NCI-H2029 (cell line): ENCODE measurements at places on chromosomes 3 and 15.

DNA sequence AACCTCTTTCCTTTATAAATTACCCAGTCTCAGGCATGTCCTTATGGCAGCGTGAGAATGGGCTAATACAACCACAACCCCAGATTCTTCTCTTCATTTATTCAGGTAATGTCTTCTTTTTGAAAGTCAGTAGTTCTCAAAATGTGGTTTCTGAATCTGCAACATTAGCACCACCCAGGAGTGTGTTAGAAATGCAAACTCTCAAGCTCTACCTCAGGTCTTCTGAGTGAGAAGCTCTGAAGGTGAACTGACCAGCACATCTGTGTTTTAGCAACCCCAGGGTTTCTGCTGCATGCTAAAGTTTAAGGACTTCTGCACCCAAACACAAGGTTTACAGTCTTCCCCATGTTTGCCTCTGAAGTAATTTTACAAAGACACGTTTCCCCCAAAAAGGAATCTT, 22.3 kb upstream of the TRIM59 start:
- DNase-seq: no peak

GRCh38 chr3:193754719-193755118, 161.7 kb downstream of the OPA1 start:
- DNase-seq: no peak

DNA sequence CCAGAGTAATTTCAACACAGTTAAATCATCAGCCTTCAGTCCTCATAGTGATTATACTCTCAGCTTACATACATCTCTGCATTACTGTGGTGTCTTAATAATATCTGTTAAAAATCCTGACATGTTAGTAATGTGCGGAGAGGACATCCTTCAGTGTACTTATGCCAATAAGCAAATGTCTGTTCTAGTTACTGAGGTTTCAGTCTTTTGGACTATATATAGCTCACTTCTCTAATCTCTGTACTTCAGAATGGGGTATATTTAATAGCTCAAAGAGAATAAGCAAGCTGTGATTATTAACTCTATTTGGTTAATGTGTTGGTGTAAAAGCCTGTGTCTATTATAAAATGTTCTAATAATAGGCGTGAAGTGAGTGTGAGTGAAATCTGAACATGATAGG, 28.9 kb upstream of the OSTN start:
- DNase-seq: no peak

- no peak for DNase-seq
These were observed 908.4 kb downstream of the EPHA3 start for GRCh38 chr3:90015688-90016356.

DNA sequence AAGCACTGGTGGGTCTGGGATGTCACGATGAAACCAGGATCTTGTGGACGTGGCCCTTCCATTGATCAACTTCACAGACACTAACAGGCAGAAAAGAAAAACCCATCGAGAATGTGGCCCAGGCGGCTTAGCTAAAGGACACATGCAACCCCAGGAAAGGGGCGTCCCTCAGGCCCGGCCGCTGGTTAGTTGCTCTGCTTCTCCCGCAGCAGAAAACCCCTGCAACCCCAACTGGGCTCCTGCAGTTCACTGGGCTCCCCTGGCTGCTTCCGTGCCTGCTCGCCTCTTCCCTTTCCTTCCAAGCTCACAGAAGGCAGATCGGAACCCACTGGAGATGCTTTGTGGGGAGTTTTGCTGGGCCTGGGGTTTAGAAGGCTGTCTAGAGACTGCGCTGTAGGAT, 1.1 kb downstream of the GASK1A start:
- DNase-seq: no peak

- no peak for DNase-seq
These were observed 63.2 kb upstream of the ATP11B start for GRCh38 chr3:182729903-182730674.

- DNase-seq: no peak
These were observed 73.6 kb downstream of the EEFSEC start for GRCh38 chr3:128226795-128227395.

DNA sequence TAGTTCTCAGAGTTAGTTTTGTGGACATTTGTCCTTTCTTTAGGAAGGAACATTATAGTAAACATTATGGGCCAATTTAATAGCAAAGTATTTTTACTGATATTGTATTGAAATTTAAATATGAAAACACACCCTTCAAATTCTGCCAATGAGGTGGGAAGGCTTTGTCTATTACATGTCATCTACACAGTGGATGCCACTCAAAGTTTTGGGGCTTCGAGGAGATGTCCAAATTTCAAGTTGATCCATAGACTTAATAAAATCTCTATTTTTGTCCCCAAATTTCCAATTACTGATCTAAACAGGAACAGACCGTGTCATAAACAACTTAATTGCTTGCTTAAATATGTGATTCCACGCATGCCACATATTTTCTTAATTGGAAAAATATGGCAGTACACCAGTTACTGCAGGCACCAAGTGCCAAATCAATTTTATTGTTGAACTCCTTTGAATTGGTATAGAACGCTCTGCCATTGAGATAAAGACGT, 1.7 kb downstream of the SHOX2 start:
- no peak for DNase-seq

- DNase-seq: no peak
These were observed 83.2 kb downstream of the MB21D2 start for GRCh38 chr3:192834428-192834827.

DNA sequence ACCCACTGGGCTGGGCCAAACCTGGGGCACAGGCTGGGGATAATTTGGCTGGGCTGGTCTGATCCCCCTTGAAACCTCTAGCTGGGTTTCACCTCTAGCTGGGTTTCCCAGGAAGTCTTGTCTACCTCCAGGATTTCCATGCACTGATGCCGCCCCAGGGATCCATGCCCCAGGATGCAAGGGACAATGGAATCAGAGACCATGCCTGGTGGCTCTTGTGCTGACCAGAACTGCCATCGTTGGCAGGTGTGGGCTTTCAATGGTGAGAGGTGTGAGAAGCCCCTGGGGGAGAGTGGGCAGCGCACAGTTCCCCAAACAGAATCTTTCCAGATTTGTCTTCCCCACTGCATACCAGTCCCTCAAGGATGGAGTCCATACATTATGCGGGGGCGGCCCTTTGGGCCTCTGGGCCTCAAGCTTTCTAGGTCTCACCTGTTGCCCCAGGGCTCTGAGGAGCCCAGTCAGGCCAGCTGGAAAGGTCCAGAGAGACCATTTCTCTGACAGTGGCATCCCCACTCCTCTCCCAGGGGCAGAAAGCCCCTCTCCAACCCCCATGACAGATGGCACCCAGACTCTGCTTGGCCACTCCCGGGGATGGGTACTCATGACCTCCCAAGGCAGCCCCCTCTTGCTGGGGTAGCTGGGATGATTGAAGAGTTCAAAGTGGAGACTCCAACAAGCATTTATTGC, 35.4 kb downstream of the EPHB3 start:
- no peak for DNase-seq

- DNase-seq: no peak
These were observed 22.3 kb downstream of the ANKDD1A start for GRCh38 chr15:64934023-64934422.

- DNase-seq: no peak
These were observed 127.6 kb upstream of the UBE2E2 start for GRCh38 chr3:23075496-23075895.

- no peak for DNase-seq
These were observed 54.6 kb downstream of the MCCC1 start for GRCh38 chr3:183044547-183045229.

- DNase-seq: no peak
These were observed 92.4 kb upstream of the THBS1 start for GRCh38 chr15:39488516-39488915.

DNA sequence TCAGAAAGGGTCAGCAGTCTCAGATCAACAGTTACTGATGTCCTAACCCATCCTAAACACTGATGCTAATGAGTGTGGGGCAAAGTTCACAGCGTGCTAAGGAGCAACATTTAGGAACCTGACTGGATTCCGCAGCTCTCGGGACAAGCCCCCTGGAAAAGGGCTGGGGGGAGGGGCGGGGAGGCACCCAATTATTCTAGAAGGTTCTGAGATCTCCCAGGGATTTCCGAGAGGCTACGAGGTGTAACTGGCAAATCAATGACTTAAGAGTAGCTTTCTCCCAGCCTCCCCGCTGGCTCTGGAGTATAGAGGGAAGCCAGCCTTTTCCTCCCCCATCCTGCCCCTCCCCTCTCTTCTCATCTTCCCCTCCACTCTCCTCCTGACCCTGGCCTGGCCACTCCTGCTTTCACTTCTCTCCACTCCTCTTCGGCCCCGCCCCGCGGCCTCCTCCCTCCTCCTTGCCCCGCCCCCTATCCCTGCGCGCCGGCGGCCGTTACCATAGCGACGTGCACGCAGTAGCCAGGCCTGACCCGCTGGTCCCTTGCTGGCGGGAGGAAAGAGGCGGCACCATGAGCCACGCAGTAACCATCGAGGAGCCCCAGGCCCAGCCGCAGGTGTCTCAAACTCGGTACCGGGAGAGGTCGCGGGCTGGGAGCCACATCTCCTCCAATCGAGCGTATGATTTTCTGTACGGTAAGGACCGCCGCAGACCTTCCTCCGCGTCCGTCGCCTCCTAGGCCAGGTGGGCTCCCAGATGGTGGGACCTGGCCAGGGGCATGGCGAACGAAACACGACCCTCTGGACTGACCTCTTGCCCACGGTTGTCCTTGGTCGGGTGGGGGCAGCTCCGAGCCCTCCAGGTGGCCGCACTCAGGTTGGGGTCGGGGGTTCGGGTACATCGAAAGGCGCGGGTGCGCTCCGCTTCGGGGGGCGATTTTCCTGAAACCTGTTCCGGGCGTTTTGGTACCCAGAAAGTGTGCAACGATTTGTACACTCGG, at the start of gene CFAP91:
Gene CFAP91, plus strand, starts transcription at position 493 of the 998 bp plus-strand sequence. Its CDS starts 77 bp downstream, at position 570.
- peak; percentile 98 for DNase-seq

GRCh38 chr3:150733373-150733935, 29.5 kb downstream of the SIAH2 start:
- no peak for DNase-seq

DNA sequence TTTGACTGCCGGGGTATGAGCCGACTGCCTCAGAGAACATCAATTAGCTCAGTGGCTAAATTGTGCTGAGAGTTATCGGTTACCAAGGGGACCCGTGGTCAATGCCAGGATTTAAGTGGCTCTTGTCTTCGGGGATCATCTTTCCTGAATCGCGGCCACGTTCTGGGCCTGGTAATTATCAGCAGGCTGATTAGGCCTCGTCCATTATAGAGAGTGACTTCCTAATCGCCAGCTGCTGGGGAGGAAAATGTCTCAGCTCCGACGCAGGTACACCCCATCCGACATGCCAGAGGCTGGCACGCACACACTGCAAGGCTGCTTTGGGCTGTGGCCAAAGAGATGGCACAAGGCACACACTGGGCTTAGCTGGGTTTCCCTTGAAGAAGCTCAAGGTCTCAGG, 10.6 kb downstream of the TRH start:
- peak; percentile 73 for DNase-seq

DNA sequence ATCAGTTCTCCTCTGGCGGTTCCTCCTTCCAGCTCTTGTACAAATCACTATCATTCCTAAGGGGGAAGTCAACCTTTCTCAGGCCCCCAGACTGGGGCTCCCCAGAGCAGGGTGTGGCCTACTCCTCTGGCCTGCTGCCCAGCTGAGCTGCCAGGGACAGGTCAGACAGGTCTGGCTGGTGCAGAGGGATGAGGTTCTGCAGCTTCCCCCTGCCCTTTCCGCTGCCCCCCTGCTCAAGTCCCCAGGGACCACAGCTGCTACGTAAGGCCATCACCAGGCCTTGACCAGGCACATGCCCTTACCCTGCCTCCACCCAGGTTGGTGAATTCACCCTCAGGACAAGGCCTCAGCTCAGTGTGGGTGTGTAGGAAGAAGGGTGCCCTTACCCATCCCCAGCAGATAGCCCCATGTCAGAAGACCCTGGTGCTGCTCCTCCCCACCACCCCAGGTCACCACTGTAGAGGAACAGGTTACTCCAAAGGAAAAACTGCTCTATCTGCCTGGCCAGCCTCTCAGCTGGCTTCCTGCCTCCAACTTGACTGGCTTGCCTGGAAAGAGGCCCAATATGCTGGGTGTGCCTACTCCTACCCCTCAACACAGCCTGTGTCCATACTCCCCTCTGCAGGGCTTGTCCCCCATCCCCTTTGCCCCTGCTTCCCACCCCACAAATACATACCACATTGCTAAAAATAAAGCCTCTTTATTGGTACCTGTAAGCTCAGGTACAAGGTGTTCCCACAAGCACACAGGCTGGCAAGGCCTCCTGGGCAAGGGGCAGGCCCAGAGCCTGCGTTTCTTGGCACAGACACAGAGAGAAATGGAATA, 12.0 kb downstream of the CSRNP1 start:
- DNase-seq: peak; percentile 74

GRCh38 chr3:163056874-163057497, 1560.4 kb downstream of the OTOL1 start:
- peak; percentile 14 for DNase-seq

GRCh38 chr3:41299036-41299435, 99.7 kb downstream of the CTNNB1 start:
- DNase-seq: no peak

DNA sequence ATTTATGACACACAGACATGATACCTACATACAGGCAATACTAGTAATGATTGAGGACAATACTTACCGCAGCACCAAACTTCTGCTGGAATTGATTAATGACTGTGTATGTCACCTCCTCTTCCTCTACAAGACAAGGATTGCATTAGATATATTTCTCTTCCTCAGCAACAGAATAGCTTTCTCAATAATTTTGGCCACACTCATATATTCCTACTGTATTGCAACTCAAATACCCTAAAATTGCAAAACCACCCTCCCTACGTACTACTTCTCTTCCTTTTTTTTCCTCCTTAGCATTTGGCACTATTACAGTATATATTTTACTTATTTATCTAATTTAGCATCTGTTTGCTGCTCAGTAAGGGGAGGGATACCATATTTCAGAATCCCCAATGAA, 14.8 kb downstream of the EXD1 start:
- DNase-seq: no peak

DNA sequence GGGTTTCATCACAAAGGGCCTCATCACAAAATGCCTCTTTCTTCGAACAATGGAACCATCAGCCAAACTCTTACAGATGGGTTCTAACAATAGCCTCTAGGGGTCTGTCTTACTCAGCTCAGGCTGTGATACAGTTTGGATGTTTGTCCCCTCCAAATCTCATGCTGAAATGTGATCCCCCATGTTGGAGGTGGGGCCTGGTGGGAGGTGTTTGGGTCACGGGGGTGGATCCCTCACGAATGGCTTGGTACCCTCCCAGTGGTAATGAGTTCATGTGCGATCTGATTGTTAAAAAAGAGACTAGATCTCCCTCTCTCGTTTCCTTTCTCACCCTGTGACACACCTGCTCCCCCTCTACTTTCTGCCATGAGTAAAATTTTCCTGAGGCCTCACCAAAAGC, 47.9 kb upstream of the LIPC start:
- DNase-seq: no peak

GRCh38 chr3:184748219-184749135, 36.6 kb upstream of the MAGEF1 start:
- DNase-seq: no peak

GRCh38 chr3:70658513-70659310, 346.3 kb upstream of the MDFIC2 start:
- DNase-seq: no peak

- DNase-seq: no peak
These were observed 2.2 kb upstream of the SENP2 start for GRCh38 chr3:185583925-185584324.

GRCh38 chr3:113193288-113193687, 18.1 kb upstream of the BOC start:
- no peak for DNase-seq
